AG08396 (cell line): ENCODE measurements at places on chromosomes 3 and 15.

- DNase-seq = no peak
Observed at GRCh38 chr3:106119614-106120082, 250.8 kb upstream of the CBLB start.

DNA sequence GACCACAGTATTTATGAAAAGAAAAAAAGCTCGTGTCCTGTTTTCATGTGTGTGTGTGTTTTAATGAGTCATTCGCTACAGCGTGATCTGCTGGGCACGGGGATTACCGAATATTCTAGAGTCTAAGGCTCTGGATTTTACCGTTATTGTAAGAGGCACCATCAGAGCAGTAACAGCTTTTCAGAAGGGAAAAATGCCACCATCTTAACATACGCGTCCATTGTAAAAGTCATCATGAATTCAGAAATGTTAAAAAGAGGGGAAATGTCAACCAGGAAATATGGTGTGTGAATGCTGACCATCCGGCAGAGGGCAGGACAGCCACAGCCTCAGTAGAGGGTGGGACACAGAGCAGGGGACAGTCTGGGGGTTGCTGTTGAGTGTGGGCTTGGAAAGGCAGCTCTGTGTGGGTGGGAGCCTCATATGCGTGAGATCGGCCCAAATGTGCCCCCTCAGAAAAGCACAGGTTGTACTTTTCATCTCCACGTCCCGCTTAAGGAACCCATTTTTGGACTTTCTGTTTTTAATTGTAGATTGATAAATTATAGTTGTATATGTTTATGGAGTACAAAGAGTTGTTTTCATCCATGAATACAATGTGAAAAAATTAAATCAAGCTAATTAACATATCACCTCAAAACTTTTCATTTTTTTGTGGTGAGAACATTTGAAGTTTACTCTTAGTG lies 69.6 kb downstream of the ASB7 start:
- peak; percentile 72 for DNase-seq

- no peak for DNase-seq
Observed at GRCh38 chr15:60583946-60584345, 105.0 kb upstream of the ICE2 start.

DNA sequence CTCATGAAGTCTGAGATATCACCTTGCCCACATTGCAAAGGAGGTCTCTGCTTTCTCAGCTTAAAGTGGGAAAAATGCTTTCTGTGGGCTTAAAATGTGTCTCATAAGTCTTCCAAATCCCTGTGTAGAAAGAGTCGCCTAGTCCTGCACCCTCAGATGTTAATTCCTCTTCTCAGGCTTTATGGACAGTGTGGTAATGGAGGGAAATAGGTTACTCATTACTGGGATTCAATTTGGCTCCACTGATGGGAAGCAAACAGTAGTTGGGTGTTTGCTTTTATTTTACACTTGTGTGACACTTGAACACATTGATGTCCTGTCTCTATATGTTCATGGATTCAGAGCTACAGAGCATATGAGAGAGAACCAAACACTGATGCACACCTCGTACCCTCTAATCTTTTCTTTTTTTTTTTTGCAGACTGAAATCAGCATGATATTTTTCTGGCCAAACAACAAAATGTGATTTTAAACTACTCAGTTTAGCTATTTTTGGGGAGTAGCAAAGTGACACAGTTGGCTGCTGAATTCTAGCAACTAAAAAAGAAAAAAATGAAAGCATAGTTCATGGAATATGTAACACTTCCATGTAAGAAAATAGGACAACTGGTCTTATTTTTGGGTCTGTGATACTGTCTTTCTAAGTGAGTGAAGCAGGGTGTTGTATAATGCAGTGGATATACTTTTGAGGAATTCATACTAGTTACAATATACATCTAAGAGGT lies 8.6 kb downstream of the PTPRG start:
- DNase-seq = no peak

DNA sequence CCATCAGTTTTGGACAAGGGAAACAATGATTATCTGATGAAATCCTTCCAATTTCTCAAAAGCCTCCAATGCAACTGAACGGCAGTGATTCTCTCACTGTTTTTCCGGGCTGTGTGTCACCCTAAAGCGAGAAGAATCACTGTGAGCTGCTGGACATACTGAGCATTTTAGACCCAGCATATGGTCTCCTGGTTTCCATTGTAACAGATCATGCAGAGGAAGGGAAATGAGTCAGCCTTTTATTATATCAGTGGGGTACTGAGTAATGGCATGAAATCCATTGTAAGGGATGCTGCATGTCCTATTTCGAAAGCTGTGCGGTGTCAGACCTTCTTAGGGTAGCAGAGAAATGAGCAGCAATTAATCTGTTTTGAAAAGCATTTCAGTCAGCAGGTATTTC lies 287.1 kb downstream of the IL5RA start:
- no peak for DNase-seq

DNA sequence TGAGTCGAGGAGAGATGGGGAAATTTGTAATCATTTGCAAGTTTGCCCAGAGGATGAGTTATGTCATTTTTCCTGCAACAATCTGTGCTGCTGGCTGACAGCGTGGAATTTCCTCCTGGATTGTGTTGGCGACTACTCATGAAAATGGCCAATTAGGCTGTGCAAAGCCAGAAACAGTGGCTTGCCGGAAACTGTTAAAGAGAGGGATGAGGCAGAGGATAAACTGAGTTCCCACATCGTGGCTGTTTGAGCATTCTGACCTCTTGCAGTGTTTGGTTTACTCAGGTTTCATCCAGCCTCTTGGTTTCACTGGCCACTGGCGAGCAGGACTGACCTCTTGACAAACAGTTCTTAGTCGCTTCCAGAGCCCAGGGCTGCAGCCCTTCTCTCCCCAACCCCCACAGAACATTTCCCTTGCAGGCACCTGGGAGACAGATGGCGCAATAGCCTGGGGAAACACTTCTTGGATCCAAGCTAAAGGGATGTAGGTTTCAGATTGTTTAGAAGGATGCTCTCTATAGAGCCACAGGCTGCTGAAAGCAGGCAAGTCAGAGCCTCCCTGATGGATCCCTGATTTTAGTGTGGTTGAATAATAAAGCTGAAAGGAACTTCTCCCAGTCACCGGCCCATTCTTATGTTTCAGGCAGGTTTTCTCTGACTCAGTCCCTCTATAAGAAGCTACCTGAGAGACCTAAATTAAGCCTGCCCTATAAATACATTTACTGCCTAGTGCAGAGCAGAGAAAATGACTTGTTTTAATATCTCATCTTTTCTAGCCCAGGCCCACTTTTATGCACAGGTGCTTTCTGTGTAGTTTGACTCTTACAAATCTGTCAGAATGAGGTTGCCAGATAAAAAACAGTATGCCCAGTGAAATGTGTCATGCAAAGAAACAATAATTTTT lies 92.8 kb upstream of the UBE2E1 start:
- peak; percentile 39 for DNase-seq

- no peak for DNase-seq
Observed at GRCh38 chr3:139024968-139025367, 4.2 kb upstream of the PRR23B start.

DNA sequence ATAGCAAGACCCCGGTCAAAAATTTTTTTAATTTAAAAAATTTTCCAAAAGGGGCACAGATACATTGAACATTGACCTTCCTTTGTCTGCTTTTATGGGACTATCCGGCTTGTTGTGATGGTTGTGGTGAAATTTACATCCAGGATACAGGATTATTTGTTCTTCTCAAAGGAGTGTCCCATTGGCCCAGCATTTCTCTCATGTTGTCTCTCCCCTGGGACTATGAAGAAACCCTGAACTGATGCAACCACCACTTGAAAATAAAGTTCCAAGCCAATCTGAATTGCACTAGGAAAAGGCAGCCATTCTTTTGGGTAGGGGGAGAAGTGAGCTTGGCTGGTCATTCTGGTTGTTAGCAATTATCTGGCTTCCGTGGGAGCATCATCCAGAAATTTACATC lies 58.4 kb downstream of the PPARG start:
- no peak for DNase-seq

DNA sequence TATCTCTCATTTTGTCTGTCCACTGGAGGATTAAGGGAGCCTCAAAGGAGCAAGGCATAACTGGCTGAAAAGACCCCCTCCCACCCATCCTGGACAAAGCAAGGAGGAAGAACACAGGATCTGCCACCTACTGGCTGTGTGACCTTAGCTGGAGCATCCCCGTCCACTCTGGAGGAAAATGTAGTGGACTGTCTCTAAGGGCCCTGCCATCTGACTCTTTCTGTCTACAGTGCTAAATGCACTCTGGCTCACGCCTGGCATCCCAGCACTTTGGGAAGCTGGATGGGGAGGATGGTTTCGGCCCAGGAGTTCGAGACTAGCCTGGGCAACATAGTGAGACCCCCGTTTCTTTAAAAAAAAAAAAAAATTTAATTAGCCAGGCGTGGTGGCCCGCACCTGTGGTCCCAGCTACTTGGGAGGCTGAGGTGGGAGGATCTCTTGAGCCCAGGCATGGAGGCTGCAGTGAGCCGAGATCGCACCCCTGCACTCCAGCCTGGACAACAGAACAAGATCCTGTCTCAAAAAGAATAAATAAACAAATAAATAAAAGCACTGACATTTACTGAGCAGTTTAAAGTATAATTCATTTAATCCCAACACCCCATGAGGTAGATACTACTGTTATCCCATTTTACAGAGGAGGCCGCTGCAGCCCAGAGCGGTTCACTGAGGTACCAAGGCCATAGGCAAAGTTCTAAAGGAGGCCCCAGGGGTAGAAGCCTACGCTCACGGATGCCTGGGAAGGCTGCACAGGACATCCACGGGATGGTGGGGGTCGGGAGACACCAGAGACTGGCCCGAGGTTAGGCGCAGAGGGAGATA lies 1.1 kb downstream of the TBC1D2B start:
- no peak for DNase-seq

DNA sequence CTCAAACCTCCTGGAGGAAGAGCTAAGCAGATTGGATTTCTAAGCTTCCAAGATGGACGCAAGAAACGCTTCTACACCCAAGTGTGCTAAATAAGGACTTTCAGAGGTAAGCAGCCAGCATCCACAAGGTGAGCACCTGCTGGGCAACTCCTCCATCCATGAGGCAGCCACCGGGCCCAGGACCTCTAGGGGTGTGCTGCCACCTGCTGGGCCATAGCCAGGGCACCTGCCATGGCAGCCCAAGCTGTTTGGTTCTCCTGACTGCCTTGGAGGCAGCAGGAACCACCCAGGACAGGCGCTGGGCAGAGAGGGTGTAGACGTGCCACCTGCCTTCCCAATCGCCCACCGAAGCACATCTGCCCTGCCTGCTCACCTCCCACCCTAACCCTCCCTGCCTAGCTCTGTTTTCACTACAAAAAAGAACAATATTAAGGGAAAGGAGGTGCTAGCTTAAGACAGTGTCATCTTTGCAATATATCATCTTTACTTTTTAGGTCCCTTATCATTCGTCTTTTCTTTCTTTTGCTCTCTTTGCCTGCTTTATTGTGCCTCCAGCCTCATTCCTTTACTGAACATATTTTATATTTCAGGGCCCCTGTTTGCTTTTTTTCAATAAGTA lies 12.9 kb downstream of the C15orf62 start:
- DNase-seq = no peak

GRCh38 chr3:51799879-51800749 lies 21.1 kb upstream of the IQCF6 start:
- DNase-seq = peak; percentile 59

- DNase-seq = no peak
Observed at GRCh38 chr3:171666516-171666915, 143.8 kb downstream of the PLD1 start.

GRCh38 chr3:143751643-143752178 lies 96.6 kb downstream of the SLC9A9 start:
- DNase-seq = no peak
